ENCODE measurements at places on chromosomes 7 and 10. TPM values are rescaled to one million over a fixed set of nuclear protein-coding genes. Genes with fewer than 3 reads are reported as not detected.

Gene CPN1
- not detected for total RNA-seq

Gene ELFN1
- under 0.01 TPM for total RNA-seq

Gene KCNMA1
- total RNA-seq: 95.4 TPM

Gene HOXA3
- total RNA-seq: 1.6 TPM

Gene ACHE
- total RNA-seq: not detected

Gene ST8SIA6
- total RNA-seq: not detected

Gene ARHGAP22
- total RNA-seq: 161 TPM

Gene PON1
- total RNA-seq: not detected

Gene MEOX2
- total RNA-seq: 18.0 TPM

Gene ZNF92
- total RNA-seq: 4.6 TPM
